ENCODE measurements at places on chromosomes 2 and 18. TPM values are rescaled to one million over a fixed set of nuclear protein-coding genes. Genes with fewer than 3 reads are reported as not detected.

Gene ANO7
- 3.2 TPM for total RNA-seq

Gene COL4A4
- 0.16 TPM for total RNA-seq

Gene REG3G
- not detected for total RNA-seq

Gene GAREM1
- total RNA-seq = 11.0 TPM

Gene NCOA1
- 20.1 TPM for total RNA-seq

Gene ST8SIA5
- total RNA-seq = 0.79 TPM

Gene UGT1A6
- total RNA-seq = not detected

Gene ABCG8
- not detected for total RNA-seq

Gene MTIF2
- total RNA-seq = 32.9 TPM

Gene CNRIP1
- total RNA-seq = 37.3 TPM

Gene C2orf80
- total RNA-seq = 1.0 TPM

Gene IL36B
- total RNA-seq = not detected

Gene LIMS2
- 8.8 TPM for total RNA-seq

Gene LONRF2
- total RNA-seq = 5.2 TPM

Gene ATP6V1C2
- 0.14 TPM for total RNA-seq

Gene FRZB
- total RNA-seq = 32.9 TPM

Gene NAT8
- not detected for total RNA-seq

Gene CRYGC
- not detected for total RNA-seq

Gene HSPD1
- 563 TPM for total RNA-seq

Gene GPAT2
- not detected for total RNA-seq

Gene NRP2
- 90.3 TPM for total RNA-seq

Gene HDHD2
- 58.1 TPM for total RNA-seq

All from neural crest cell (in vitro differentiated cells).